ENCODE measurements at places on chromosomes 2 and 18.

- DNase-seq: peak; percentile 87
Observed at GRCh38 chr2:240565333-240566202, 2.7 kb upstream of the RNPEPL1 start.

GRCh38 chr2:20424300-20425290, 22.3 kb upstream of the RHOB start:
- DNase-seq: peak; percentile 91

DNA sequence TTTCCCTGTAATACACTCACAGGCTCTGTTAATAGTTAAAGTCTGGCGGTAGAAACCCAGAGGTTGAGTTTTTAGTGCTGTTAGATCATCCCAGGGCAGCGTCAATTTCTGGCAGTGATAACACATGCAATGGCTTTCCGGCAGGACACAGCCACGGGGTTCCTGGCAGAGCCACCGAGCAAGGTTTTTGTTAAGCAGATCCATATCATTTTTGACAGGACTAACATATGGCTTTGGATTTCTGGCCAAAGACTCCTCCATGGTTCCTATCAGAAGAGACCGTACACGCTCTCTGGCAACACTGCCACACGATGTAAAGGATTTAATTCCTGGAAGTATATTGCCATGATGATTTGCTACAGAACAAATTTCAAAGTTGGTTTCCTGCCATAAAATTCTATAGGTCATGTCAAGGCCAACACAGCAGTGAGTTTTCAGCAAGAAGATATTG, 854.3 kb downstream of the LRRTM4 start:
- DNase-seq: no peak

GRCh38 chr2:66748939-66749338, 314.0 kb downstream of the MEIS1 start:
- no peak for DNase-seq

DNA sequence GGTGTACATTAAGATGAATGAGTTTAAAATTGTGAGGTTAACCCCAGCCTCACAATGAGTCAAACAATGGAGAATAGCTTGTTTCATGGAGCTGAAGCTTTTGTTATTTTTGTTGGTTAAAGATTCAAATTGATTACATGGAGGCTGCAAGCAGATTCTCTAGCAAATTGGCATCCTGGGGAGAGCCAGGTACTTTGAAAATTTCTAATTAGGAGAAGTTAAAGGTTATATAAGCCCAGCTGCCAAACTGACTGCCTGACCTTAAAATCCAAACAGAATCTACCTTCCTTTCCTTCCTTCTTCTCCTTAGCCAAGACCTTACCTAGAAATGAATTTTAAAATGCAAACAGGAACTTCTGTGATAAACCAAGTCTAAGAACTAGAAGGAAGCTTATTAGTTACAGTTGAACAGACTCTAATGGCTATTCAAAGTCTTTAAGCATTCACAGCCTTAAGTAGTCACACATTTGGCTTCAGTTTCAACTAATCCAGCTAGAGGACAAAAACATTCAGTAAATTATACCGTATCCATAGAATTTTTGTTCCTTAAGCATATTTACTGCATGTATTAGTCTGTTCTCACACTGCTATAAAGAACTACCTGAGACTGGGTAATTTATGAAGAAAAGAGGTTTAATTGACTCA, 31.5 kb upstream of the PGAP1 start:
- DNase-seq: no peak

GRCh38 chr2:71130905-71131244, 441 bp downstream of the MPHOSPH10 start:
- peak; percentile 28 for DNase-seq
